ENCODE measurements at places on chromosomes 1 and 21. TPM values are rescaled to one million over a fixed set of nuclear protein-coding genes. Genes with fewer than 3 reads are reported as not detected.

The IQGAP3 gene
- 25.2 TPM for total RNA-seq

The UTS2 gene
- 0.17 TPM for total RNA-seq

The S100A8 gene
- total RNA-seq = not detected

The TCHHL1 gene
- total RNA-seq = not detected

The IGSF21 gene
- total RNA-seq = not detected

The TBX19 gene
- 3.1 TPM for total RNA-seq

The LCE3E gene
- not detected for total RNA-seq

The SLC44A5 gene
- total RNA-seq = not detected

The PLEKHA6 gene
- not detected for total RNA-seq

- H3K4me3 ChIP-seq = no peak overlapping the region
- H3K4me1 ChIP-seq = no peaks in the 10 kb centered on the region
- DNase-seq = no peak
- H3K27me3 ChIP-seq = no peaks in the 10 kb centered on the region
- no peak overlapping the region for H3K27ac ChIP-seq
- H3K36me3 ChIP-seq = peaks cover 8% of the 10 kb centered on the region
These were observed 139.3 kb downstream of the TIAM1 start for GRCh38 chr21:31204801-31205200.

- H3K36me3 ChIP-seq = no peaks in the 10 kb centered on the region
- peak overlapping the region; percentile 51 for H3K27ac ChIP-seq
- DNase-seq = peak; percentile 21
- peaks cover 6% of the 10 kb centered on the region for H3K27me3 ChIP-seq
These were observed 51.1 kb upstream of the PDC start for GRCh38 chr1:186511761-186512637.

DNA sequence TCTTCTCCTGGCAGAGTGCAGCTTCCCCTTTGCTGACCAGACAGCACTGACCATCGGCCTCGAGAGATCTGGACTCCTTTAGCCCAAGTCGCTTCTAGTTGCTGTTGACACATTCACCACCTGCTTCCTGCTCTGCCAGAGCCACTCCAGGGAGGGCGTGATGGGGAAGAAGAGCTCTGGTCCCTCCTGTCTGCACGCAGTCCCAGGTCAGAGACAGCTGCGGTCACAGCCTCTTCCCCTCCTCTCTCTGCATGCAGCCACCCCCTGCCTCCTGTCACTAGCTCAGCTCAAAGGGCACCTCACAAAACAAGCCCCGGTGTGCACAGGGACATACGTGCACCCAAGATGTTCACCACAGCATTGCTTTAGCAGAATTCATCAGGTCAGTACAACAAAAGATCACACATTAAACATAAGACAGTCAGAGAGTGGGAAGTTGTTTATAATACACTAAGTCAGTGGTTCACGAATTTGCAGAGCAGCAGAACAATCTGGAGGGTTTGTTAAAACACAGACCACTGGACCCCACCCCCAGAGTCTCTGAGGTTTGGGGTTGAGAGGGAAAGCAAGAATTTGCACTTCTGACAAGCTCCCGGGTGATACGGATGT, 132.9 kb downstream of the SYF2 start:
- peak overlapping the region; percentile 89 for H3K27ac ChIP-seq
- peak; percentile 61 for DNase-seq
- peaks cover 75% of the 10 kb centered on the region for H3K4me1 ChIP-seq
- peaks cover 9% of the 10 kb centered on the region for H3K27me3 ChIP-seq

DNA sequence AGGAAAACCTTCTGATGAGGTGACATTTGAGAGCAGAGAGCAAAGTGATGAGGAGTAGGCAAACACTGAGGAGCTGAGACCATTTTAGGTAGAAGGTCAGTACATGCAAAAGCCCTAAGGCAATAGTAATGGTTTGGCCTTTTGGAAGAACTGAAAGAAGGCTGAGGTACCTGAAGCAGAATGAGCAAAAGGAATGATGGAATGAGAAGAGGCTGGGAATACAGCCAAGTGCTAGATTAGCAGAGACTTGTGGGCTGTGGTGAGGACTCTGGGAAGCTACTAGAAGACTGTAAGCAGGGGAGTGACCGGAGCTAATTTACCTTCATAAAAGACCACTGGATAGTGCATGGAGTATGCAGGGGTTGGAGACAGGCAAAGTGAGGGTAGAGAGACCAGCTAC, 77.9 kb downstream of the GFI1 start:
- H3K27ac ChIP-seq = peak overlapping the region; percentile 19
- H3K4me1 ChIP-seq = peaks cover 38% of the 10 kb centered on the region
- peaks cover 7% of the 10 kb centered on the region for H3K36me3 ChIP-seq
- no peak overlapping the region for H3K4me3 ChIP-seq
- DNase-seq = no peak

DNA sequence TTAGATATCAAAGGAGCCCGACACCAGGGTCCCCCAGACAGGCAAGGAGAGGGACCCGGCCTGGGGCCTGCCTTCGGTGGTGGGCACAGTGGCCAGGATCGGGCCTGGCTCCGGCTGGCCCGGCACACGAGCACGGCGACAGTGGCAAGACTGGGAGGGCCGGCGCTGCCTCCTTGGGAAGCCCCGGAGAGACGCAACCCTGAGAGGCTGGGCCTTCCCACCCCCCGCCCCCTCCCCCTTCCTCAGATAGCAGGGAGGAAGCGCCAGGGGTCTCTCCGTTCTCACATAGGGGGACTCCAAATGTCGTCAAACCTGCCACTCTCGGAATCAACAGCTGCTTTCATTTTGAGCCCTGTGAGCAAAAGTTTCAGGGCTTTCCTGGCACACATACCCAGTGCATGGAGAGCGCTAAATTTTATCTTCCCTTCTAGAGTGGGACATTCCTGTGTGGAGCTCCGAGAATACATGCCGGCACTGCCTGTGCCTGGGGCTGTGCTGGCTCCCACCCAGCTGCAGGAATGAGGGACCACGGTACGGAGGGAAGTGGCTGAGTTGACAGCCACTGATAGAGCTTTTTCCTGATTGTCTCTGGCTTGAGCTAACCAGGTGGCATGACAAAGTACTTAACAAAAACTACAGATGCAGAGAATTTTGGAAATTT, 62.4 kb downstream of the CD247 start:
- peak overlapping the region; percentile 89 for H3K27ac ChIP-seq
- peak; percentile 49 for DNase-seq
- peaks cover 69% of the 10 kb centered on the region for H3K4me1 ChIP-seq
- peak overlapping the region; percentile 77 for H3K4me3 ChIP-seq

DNA sequence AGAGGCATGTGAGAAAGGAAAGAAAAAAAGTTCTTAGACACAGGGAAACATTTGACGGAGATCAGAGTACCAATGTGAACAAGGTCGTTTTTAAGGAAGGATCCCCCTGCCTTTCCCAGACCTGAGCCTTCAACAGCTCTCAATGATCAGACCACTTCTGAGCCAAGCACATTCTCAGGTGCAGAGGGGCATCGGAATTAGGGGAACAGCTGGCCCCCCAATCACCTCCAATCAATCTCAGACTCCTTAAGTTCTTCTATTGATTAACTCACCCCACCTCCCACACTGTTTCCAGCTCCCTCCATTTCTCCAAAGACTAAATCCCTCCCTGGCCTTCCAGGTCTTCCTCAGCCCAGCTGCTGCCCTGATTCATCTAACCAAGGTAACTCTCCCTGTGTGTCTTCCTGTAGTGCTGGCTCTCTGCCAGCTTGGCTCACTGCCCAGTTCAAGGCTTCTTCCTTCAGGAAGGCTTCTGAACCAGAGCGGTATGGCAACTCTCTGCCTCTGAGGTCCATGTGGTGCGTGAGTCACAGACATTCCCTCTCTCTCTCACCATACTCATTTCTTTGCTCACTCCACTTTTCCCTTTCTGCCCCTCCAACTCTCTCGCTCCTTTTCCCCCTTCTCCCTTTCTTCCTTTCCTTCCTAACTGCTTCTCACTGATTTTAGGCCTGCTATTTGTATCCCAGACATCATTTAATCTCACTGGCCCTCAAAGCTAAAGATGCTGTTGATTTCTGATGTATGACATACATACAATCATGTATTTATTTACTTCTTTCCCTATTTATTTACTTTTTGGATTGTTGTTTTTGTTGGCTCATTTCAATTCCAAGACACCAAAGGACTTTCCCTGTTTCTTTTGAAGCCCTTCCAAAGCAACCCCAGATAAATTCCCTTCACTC, 18.1 kb downstream of the CFAP45 start:
- H3K27me3 ChIP-seq = no peaks in the 10 kb centered on the region
- DNase-seq = no peak
- no peak overlapping the region for H3K4me3 ChIP-seq
- H3K4me1 ChIP-seq = no peaks in the 10 kb centered on the region
- H3K36me3 ChIP-seq = no peaks in the 10 kb centered on the region
- no peak overlapping the region for H3K27ac ChIP-seq

DNA sequence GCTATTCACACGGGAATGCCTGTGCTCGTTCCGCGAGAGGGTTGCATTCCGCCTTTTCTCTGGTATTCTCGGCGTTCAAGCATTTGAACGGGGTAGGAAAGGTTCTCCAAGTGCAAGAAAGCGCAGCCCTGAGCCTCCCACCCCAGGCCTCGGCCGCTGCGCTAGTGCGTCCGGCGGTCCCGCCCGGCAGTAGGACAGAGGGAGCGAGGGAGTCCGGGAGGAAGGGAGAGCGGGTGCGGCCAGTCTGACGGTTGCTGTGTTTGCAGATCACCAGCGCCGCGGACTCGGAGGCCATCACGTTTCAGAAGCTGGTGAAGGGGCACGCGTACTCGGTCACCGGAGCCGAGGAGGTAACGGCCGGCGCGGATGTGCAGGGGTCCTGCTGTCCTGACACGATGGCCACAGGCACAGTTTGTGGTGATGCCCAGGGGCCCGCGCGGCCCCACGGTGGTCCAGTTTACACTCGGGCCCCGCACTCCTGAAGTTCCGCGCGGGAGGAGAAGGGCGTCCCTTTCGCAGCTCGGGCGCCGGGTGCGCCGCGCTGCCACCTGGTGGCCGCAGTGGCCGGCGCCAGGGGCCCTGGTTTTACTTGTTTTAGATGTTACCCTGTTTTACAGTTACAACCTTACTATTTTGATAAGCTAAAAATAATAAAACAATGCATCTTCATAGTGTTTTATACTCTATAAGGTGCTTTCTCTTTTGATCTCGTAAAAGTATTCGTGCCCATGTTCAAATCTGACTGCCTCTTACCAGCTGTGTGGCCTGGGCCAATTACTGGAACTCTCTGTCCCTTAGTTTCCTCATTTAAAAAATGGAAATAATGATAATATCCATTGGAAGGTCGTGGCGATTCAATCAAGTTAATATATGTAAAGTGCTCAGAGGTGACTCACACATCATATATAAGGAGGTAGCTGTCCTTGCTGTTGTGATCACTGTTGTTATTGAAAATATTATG, 36.7 kb downstream of the CAPN2 start:
- H3K27me3 ChIP-seq = no peaks in the 10 kb centered on the region
- peak; percentile 64 for DNase-seq
- peak overlapping the region; percentile 49 for H3K4me3 ChIP-seq
- peaks cover 23% of the 10 kb centered on the region for H3K4me1 ChIP-seq

DNA sequence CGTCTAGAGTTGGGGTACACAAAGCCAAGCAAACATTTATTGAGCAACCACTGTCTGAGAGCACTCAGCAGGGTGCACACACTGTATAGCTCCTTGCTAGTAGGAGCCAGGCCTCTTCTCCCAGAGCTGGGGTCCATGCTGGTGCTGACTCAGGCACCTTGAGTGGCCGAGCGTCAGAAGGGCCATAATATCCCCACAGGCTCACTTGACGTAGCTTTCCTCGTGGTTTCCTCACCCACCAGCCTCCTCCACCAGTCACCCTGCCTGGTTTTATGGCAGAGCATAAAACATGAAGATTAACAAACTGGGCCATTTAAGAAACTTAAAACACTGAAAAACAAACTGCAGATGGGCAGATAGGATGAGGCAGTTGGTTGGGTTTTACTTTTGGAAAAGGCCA, 361.5 kb downstream of the HHAT start:
- H3K36me3 ChIP-seq = no peaks in the 10 kb centered on the region
- H3K27me3 ChIP-seq = peaks cover 1% of the 10 kb centered on the region
- H3K4me1 ChIP-seq = peaks cover 15% of the 10 kb centered on the region

DNA sequence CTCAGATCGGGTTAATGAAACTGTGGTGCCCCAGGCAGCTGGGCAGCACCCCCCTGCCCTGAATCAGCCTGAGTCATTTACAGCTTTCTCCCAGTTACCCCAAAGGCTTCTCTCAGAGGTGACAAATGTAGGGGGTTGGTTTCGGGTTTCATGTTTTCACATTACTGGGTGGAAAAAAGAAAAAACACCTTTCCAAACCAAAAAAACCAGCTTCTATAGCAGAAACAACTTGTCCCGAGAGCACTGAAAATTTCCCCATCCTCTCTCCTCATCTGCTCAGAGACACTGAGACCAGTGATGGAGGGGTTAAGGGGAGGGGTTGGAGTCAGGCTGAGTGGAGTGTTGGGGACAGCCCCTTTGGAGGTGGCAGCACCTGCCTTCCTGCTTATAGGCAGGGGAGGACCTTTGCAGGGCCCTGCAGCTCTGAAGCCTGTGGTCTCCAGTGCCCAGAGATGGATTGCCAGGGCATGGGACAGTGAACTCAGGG, 15.6 kb downstream of the UTP11 start:
- H3K4me3 ChIP-seq = no peak overlapping the region
- DNase-seq = peak; percentile 30
- H3K27me3 ChIP-seq = no peaks in the 10 kb centered on the region

DNA sequence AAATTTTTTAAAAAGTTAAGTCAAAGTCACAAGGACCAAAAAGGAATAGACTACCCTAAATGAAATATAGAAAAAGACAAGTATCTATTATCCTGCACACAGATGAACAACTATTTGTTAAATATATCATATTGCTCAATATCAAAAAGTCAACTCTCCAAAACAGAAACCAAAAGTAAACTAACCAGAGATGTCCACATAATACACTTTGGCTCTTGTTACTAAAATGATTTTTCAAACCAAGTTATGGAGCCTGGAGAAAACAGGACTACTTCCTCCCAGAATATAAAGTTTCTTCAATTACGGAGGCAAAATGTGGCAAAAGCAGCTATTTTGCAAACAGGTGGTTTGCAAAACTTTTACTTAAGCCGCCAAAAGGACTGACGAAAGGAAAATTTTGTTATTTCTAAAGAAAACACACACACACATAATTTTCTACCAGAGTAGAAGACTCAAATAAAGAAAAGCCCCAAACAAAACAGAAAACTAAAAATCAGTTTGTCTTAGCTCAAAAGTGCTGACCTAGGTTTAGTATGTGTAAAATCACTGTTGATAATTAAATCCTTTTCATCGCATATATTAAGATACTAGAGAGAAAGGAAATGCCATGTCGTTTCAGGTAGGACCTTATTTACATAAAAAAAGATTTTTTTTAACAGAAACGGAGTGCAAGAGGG, 1.1 kb downstream of the DPYD start:
- H3K27ac ChIP-seq = peak overlapping the region; percentile 96
- H3K27me3 ChIP-seq = no peaks in the 10 kb centered on the region
- H3K4me3 ChIP-seq = peak overlapping the region; percentile 94
- peaks cover 53% of the 10 kb centered on the region for H3K4me1 ChIP-seq

- peaks cover 84% of the 10 kb centered on the region for H3K4me1 ChIP-seq
- DNase-seq = peak; percentile 90
- no peaks in the 10 kb centered on the region for H3K27me3 ChIP-seq
- H3K36me3 ChIP-seq = peaks cover 30% of the 10 kb centered on the region
These were observed 4.5 kb downstream of the ADARB1 start for GRCh38 chr21:45078877-45079281.

- H3K27ac ChIP-seq = no peak overlapping the region
- H3K27me3 ChIP-seq = peaks cover 2% of the 10 kb centered on the region
- H3K4me3 ChIP-seq = no peak overlapping the region
- no peaks in the 10 kb centered on the region for H3K36me3 ChIP-seq
- no peaks in the 10 kb centered on the region for H3K4me1 ChIP-seq
These were observed 342.2 kb downstream of the OMA1 start for GRCh38 chr1:58204284-58204683.

GRCh38 chr1:222096883-222097282, 355.0 kb upstream of the DUSP10 start:
- H3K27me3 ChIP-seq = peaks cover 2% of the 10 kb centered on the region
- no peak overlapping the region for H3K27ac ChIP-seq
- no peaks in the 10 kb centered on the region for H3K36me3 ChIP-seq
- H3K4me1 ChIP-seq = no peaks in the 10 kb centered on the region
- no peak overlapping the region for H3K4me3 ChIP-seq
- no peak for DNase-seq

All from activated CD4-positive, alpha-beta T cell treated with anti-CD3 and anti-CD28 coated beads, Interleukin-2, amount 10 ng/mL, durations not matched to agents 7 days and 5 days (primary cell).